ENCODE measurements at places on chromosomes 7 and 10.

DNA sequence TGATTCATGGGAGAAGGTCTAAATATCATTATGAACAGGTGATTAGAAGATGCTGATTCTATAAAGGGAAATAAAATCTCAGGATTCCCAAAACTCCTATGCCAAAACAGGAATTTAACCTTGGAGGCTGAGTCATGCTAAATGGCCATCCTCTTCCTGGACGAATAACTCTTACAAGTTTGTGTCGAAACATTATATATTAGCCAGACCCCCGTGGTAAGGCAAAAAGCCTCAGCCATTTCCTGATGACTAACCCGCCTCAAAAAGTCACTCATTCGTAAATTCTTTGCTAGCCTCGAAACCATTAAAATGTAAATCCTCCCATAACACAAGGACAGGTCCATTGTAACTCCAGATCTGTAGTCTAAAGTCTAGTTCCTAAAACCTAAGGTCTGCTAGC, 32.0 kb downstream of the CUL2 start:
- no peak for DNase-seq

DNA sequence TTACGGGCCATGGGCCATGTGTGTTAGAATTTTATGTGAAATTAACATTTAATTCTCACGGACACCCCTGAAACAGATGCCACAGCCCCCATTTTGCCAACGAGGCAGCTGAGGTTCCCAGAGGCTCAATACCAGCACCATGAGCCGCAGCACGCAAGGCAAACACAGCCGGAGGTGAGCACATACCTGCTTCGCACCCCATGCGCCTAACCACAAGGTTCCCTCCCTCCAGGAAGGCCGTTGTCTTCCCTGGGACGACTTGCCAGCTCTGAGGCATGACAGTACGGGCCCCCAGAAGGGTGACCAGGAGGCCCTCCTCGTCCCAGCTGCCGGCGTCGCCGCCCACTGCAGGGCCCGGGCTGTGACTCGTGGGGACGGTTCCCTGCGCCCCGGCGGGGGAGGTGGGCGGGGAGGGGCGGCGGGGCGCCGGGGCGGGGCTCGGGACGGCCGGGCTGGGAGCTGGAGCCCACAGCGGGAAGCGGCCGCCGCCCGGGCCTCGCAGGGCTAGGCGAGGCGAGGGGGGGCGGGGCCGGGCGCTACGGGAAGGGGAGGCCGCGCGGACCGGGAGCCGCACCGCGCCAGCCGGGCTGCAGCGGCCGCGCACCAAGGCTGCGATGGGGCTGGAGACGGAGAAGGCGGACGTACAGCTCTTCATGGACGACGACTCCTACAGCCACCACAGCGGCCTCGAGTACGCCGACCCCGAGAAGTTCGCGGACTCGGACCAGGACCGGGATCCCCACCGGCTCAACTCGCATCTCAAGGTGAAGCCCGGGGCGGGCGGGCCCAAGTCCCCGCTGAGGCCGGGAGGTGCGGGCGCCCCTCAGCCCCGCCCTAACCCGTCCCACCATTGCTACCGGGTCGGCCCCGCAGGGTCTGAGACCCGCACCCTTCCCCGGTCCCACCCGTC, at the start of gene CAV2:
TSS of gene CAV2 (plus strand) at position 571 of the 910 bp plus-strand sequence. CDS start at position 615, 44 bp downstream.
- DNase-seq, result peak; percentile 64

- no peak for DNase-seq
Observed at GRCh38 chr7:1197997-1198625, 34.6 kb upstream of the UNCX start.

- DNase-seq, result no peak
Observed at GRCh38 chr10:24790599-24790998, 66.9 kb upstream of the ARHGAP21 start.

DNA sequence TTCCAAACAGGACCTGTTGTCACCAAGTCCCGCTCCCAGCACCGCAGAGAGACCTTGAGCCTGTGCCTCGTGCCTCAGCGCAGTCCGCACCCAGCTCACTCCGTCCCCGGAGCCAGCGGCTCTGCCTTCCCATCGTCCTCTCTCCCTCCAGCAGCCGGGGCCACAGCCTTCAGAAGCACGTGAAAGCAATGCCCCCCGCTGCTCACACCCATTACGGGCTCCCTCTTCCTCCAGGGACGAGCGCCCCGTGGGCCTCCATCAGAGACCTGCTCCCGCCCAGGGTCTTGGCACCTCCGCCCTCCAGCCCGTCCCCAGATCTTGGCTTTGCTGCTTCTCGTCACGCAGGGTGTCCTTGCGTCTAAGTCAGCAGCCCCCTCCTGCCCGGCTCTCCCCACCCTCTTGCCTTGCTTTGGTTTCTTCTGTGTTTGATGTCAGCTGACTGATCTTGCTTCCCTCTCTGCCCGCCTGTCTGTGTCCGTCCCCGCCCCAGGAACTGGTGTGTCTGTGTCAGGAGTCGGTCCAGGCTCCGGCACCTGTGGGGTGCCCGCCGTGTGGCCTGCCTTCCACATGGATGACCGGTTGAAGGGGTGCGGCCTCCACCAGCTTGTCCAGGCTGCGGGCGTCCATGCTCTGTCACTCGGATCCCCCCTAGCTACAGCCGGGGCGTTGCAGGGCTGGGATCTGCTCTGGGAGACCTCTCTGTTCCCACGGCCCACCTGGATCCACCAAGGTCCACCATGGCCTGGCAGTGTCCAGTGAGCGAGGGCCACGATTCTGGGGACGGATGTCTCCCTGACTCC, 61.9 kb downstream of the FOXL3 start:
- DNase-seq, result no peak

- no peak for DNase-seq
Observed at GRCh38 chr7:130901209-130901783, 167.3 kb upstream of the KLF14 start.

- no peak for DNase-seq
Observed at GRCh38 chr7:112129655-112130323, 76.4 kb downstream of the DOCK4 start.
